Islet precursor cell (in vitro differentiated cells): ENCODE measurements at places on chromosomes 12 and 14.

GRCh38 chr14:66677780-66678179 is 169.8 kb downstream of the GPHN start:
- no peak for DNase-seq

- DNase-seq = no peak
Measured at GRCh38 chr12:90854136-90854689, 100.8 kb downstream of the CCER1 start.

- DNase-seq = no peak
Measured at GRCh38 chr14:24422261-24422660, 7.2 kb downstream of the CBLN3 start.

- no peak for DNase-seq
Measured at GRCh38 chr14:24078146-24078545, 6.8 kb downstream of the CPNE6 start.

DNA sequence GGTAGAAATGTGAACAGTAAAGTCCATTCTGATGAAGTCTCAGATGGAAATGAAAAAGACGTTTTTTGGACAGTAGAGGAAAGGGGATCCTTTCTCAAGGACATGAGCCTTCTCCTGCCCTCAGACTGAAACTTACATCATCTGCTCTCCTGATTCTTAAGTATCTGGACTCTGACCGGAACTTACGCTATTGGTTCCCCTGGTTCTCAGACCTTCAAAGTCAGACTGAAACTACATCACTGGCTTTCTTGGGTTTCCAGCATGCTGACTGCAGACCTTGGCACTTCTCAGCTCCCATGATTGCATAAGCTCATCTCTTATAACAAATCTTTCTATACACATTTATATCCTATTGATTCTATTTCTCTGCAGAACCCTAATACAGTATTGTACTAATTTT is 291.0 kb downstream of the SNAPC1 start:
- DNase-seq = no peak

DNA sequence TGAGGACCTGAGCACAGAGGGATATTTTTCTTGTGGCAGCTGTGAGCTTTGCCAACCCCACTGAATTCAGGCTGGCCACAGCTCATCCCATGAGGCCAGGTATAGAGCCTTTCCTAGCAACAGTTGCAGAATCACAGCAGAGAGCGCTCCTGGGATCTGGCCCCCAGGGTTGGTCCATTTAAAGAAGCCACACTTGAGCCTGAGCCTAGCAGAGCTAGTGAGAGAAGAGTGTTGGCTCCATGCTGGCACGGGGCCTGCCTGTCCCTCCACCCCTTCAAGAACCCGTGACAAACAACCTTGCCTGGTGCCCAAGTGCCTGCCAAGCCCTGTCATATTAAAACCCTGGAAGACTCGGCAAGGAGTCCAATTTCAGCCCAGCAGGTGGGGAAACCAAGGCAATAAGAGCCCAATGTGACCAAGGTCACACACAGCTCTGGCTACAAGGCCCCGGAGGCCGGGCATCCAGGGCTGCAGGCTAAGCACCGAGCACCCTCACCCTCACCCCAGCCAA is 91.6 kb downstream of the LRRC74A start:
- no peak for DNase-seq

DNA sequence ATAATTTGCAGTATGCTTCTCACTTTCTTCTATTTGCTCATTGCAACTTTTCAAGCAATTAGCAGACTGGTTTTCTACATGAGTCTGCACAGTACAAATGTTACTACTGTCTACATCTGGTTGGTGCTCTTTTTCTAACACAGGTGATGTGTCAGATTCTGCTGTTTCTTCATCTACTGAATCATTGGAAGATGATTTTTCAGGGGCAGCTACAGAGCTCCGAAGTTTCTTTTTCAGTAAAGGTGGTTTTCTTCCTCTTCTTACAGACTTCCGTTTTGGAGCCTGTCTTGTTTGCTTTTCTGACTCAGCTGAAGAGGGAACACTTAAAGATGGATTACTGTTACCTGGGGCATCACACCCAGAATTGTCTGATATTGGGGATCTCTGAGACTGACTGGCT is 62.1 kb downstream of the SCAF11 start:
- no peak for DNase-seq

- DNase-seq = peak; percentile 99
Measured at GRCh38 chr12:19971361-19972280, 396.7 kb upstream of the PDE3A start.

DNA sequence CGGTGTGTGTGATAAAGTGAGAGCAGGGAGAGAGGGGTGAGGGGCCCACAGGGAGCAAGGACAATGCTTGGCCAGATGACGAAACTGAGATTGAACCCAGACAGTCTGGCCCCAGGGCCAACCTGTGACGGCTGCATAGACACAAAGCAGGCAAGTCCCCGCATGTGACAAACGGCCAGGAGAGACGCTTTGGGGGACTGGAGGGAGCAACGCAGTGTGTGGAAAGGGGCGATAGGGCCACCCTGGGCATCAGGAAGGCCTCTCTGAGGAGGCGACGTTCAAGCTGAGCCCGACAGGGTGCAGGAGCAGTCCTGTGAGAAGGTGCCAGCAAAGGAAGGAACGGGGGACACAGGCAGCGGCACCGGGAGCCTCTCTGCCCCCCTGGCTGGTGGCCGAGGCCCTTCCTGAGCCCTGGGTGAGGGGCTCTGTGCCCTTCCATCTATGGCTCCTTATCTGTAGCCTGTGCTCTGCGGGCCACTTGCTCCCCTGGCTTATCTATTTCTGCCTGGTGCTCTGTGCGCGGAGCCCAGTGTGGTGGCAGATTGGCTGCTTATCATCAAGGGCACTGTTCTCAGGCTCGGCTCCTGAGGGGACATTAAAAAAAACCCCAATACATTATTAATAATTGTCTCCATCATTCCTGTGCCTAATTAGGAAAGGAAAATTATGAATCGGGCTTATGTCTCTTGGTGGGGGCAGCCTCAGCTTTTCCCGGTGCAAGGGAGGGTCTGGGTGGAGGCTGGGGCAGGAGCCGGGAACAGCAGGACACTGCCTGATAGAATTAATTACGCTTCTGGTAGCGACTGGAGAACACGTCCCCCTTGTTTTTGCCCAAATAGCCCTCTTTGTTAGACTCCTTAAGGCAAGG is 39.8 kb downstream of the PRIMA1 start:
- DNase-seq = no peak

DNA sequence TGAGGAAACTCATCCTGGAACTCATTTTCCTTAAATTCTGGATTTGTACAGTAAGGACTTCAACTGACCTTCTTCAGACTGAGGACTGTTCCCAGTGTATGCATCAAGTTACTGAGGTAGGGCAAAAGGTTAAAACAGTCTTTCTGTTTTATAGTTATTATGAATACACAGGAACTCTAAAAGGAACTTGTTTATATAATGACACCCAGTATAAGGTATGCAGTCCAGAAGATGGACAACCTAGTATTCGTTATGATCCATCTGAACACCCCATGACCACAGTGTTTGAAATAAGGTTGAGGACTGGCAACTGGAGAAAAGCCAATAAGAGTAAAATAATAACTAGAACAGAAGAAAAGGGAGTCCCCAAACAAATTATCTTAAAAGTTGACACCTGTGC is 779.9 kb upstream of the TMEM132C start:
- DNase-seq = no peak

- DNase-seq = no peak
Measured at GRCh38 chr14:96139879-96140278, 64.8 kb upstream of the BDKRB2 start.
